Memory B cell (primary cell): ENCODE measurements at places on chromosomes 16 and 17.
A peak's percentile ranks its signal among the peaks of the same experiment; 100 is the strongest.

DNA sequence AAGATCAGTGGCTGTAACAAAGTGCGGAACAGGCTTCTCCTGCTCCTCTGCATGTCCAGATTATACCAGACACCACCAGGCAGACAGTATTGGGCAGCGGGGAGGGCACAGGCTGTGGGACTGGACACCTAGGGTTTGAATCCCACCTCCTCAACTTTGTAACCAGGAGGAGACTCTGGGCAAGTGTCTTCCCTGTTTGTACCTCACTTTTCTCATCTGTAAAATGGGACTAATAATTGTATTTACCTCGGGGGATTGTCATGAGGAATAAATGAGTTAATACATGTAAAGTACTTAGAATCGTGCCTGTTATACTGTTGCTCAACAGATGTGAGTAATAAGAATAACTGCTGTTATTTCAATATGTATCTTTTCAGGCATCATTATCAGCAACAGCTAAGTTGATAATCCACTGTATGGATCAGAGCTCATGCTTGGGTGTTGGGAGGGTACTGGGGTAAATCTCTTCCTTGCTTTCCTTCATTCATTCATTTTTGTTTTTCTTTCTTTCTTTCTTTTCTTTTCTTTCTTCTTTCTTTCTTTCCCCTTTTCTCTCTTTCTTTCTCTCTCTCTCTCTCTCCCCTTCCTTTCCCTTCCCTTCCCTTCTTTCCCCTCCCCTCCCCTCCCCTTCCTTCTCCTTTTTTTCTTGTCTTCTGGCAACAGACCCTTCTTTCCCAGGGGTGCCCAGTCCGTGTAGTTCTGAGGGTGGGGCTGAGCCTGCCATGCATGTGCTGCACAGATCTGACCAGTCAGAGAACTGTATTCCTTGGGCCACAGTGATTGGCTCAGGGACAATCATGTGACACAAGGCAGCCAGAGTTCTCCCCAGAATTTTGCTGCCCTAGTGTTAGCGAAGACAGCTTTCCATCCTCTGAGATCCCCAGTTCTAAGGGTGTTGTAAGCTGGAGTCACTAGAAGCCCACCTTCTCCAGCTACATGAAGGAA is 25.3 kb upstream of the BRD7 start:
- DNase-seq, result no peak

- no peak for DNase-seq
Observed at GRCh38 chr17:29089601-29090044, 46.7 kb downstream of the PIPOX start.

DNA sequence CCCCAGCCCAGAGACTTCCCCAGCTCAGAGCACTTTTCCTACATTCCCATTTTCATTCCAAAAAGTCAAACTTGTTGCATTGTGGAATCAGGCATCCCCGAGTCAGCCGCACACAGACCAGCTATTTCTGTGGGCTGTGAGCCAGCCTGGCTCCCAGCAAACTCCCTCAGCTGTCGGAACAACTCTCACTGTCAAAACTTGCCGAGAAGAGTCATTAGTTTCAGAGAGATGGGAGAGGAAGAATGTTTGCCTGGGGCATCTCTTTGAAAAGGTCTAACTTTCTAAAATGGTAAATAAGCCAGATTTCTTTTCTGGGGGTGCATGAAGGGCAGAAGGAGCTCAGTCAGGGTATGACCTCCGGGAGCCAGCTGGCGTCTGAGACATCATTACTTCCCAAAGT is 280.0 kb downstream of the TMEM114 start:
- DNase-seq, result no peak

DNA sequence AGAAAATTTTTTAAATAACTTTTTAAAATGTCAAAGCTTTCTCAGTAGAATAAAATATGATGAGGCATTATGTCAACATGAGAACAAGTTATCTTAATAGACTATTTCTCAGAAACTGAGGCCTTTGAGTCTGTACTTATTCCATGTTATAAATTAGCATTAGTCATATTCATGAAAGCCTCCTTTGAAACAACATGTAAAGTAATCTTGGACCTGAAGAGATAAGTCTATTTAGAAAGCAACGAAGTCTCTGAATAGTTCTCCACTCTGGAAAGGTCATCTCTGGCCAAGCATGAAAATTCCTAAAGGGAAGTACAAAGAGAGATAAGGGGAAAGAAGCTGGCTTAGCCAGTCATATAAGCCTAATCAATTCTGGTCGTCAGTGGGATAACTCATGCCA is 150.8 kb downstream of the CYB561 start:
- DNase-seq, result no peak

DNA sequence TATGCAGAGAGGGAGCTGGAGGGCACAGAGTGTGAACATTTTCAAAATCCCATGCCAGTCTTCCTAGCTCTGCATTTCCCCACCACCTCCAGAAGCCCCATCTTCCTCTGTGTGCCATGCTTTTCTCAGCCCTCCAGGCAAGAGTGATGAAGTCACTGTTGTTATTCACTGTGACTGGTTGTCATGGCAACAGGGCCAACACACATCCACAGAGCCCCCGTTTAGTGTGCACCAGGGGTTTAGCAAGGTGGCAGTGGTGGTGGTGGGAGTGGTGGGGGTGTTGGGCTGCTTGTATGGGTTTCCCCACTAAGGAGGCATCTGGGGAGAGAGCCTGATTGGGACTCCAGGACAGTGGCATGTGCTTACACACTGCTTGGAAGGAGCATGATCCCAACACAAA is 309.9 kb upstream of the ASIC2 start:
- no peak for DNase-seq

GRCh38 chr16:4273858-4274311 is 1.1 kb upstream of the TFAP4 start:
- DNase-seq, result no peak

GRCh38 chr16:80592273-80592672 is 51.5 kb downstream of the DYNLRB2 start:
- DNase-seq, result no peak

- no peak for DNase-seq
Observed at GRCh38 chr16:66471716-66472393, 44.8 kb downstream of the BEAN1 start.

DNA sequence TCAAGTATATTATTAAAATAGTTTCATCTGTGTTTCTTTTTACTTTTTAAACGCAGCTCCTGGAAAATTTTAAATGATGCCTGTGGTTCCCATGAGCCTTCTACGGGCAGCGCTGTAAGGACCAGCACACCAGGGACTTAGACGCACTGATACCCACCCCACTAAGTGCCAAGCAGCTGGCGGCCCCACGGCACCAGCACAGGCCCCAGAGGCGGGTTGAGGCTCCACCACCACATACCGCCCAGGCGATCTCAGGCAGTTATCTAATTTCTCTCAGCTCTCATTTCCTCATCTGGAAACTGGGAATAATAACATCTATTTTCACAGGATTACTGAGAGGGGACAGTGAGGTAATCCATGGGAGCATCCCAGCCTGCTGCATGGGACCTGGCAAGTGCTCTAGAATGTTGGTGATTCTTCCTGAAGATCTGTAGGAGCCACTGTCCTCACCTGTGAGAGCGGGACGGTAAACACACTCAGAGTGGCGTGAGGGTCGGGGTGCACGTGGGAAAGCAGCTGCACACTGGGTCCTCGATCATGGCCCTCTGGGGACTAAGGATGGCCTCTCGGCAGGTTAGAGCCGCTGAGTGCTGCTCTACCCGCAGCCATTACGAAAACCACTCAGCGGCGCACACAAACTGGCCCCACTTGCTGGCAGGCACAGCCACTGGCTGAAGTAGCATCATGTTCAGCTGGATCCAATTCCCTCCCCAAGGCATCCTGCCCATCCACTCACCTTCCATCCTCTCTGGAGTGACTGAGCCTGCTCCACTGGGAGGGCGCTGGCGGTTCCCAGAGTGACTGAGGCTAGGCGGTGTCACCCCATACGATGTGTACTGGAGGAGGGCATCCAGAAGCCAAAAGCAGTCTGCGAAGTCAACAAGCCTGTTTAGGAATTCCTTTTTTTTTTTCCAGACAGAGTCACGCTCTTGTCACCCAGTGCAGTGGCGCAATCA is 17.6 kb upstream of the SLC38A8 start:
- DNase-seq, result no peak

DNA sequence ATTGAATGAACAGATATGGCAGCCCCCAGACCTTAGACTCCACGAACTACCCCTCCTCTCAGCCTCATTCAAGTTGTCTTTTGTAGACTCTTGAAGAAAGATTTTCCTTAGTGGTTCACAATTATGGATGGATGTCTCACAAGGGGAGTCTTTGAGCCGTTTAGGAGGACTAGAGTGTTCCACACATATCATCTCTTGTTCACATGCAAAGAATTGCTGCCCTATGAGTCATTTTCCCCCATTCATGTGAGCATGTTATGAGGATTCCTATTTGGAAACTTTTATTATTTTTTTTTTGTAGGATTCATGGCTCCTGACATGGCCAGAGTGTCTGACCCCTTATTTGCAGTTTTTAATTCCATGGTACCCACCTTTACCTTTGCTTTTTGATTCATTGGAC is 237.1 kb downstream of the SHISA9 start:
- no peak for DNase-seq

DNA sequence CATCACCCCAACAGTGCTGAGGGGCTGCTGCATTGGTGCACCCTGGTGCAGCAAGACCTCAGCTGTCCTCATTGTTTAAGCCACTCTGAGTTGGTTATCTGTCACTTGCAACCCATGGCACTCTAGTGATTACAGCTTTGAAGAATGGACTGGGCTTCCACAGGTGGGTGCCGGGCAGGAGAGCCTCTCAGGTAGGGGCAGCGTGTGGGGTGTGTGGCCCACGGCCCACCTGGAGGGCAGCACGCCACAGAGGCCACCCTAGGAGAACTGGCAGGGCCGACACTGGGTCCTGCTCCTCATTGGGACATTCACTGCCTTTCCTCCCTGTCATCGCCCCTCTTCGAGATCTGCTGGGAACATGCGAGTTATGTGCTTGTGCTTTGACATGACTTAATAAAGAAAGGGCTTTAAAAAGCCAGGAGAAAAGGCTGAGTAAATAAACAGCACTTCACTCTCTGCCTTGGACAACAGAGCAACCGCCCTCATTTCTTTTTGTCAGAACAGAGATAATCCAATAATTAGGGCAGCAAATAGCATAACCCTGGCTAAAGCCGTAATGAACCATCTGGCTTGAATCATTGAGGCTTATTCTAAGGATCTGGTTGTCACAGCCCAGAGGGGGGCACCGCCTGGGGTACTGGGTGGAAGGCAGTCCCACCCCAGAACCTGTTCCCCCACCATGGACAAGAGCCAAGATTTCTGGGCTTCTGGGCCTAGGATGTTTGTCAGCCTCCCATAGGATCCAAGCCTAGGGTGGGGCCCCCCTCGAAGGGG is 3.0 kb downstream of the DOC2B start:
- DNase-seq, result no peak

DNA sequence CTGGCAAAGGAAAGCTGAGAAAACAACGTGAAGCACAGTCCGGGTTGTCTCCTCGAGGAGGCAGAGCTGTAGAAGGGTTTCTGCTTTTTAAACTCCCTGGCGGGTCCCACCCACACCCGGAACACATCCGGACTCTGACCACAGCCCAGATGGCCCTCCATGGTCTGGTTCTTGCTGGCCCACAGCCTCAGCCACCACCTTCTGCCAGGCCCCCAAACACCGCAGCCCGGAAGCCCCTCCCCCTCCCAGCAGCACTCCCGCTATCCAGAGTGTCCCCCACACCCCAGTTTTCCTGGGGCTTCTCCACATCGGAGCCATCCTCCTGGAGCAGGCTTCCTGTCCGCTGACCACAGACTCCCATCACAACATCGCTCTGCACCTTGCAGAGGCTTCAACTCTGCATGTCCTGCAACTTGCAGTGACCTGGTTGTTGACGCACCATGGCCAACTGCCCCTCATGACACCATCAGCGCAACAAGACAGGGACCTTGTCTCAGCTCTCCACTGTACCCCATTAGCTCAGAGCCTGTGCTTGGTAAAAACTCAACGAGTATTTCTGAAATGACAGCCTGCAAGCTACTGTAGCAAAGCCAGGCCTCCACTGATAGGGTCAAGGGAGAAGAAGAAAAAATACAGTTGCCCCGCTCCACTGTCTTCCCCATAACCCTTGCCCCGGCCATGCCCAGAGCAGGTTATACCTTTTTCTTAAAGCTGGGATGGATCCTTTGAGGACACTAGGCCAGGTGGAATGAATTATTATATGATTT is 129.8 kb downstream of the C16orf78 start:
- no peak for DNase-seq

GRCh38 chr17:43891851-43892646 is 15.3 kb downstream of the MPP2 start:
- DNase-seq, result no peak

DNA sequence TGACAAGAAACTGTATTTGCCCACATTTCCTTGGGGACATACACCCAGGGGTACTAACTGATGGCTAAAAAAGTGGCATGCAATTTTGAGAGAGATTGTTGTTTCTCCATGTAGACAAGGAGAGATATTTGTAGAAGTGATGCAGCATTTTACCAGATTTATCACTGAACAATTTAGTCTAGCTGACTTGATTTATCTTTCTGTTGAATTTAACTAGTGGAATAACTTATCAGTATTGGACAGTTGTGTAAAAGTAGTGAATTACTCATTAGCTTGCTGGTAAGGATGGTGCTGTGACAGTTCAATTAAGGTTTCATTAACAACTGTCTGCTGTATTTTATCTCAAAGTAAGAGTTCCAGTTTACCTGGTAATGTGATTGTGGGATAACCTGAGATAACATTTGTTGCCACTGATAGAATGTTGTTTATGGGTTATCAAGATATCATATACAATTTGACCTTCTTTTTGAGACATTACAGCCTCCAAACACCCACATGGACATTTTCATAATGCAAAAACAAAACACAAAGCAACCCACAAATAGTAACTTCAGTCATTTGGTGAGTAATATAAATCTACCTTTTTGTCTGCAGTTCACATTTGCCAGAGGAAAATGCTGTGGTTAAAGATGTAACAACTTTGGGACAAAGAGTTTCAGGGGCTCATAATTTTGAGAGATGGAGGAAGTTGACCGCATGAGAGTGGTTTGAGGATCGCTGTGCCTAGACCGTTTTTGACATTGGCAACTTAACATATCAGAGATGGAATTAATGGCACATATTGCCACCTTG is 3.8 kb downstream of the NLK start:
- DNase-seq, result no peak

GRCh38 chr17:732902-733720 is 715 bp downstream of the TLCD3A start:
- peak; percentile 17 for DNase-seq

GRCh38 chr17:9817086-9817485 is 4.8 kb downstream of the GSG1L2 start:
- DNase-seq, result no peak

DNA sequence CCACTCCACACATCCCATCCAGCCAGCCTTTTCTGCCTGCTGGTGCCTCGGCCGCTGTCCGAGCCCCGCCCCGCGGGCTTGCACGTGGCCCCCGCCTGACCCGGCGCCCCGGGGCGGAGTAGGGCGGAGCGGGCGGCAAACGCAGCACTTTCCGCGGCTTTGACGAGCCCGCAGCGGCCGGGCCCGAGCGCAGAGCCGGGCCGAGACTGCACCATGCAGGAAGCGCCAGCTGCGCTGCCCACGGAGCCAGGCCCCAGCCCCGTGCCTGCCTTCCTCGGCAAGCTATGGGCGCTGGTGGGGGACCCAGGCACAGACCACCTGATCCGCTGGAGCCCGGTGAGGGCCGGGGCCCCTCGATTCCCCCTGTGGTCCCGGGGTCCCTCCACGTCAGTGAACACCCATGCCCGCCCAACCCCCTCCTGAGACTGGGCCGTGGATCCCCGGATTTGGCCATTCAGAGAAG is at the start of gene HSF4:
HSF4 (plus strand) TSS at position 147 of the 463 bp plus-strand sequence; CDS start at position 214, 67 bp downstream.
- DNase-seq, result no peak

GRCh38 chr16:48547530-48547929 is 62.5 kb downstream of the N4BP1 start:
- no peak for DNase-seq

GRCh38 chr17:41442739-41443138 is 2.0 kb upstream of the KRT38 start:
- no peak for DNase-seq

GRCh38 chr17:78241277-78242023 is 10.0 kb downstream of the TMEM235 start:
- no peak for DNase-seq
